COLO829 (cell line): ENCODE measurements at places on chromosomes 4 and X.

- DNase-seq = no peak
Measured at GRCh38 chr4:128362760-128363159, 75.1 kb upstream of the PGRMC2 start.

GRCh38 chrX:70755850-70756249 lies 152.7 kb downstream of the TEX11 start:
- no peak for DNase-seq

DNA sequence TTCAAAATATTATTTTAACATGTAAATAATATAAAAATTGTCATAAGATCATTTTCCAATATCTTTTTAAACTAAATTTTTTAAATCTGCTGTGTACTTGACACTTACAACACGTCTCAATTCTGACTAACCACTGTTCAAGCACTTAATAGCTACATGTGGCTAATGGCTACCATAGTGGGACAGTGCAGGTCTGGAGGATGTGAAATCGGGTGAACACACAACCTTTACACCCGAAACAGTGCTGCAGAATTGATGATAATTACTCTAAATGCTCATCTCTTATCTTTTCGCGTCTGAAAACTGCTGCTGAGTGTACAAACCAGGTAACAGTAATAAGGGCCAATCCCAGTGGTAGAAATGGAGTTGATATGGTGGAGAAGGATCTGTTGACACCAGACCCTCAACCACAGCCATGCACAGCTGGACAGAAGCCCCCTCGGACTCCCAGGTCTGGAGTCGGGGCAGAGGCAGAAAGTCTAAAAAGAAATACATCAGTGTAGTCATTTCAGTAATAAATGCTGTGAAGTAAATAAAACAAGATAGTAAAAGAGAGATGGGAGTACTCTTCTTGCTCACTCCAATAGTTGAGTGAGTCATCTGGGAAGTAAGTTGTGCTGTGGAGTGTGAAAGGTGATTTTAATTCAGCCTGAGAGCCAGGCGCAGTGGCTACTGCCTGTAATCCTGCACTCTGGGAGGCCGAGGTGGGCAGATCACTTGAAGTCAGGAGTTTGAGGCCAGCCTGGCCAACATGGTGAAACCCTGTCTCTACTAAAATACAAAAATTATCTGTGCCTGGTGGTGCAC lies 150.0 kb downstream of the CBR4 start:
- no peak for DNase-seq

DNA sequence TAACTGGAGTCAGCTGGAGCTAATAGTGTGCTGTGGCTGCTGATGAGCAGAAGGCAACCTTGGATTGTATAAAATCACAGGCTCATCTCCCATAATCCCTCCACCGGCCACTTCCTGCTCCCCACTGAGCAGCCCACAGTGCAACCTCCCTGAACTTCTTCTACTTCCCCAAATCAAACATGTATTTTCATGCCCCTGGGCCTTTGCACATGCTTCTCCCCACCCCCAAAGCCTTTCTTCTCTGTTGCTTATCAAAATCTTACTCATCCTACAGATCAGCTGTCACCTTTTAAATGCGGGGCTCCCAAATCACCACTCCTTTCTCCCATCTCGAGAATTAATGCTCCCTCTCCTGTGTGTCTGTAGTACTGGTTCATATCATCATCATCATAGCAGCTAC lies 35.8 kb downstream of the RHOH start:
- no peak for DNase-seq

- no peak for DNase-seq
Measured at GRCh38 chr4:20490734-20491133, 209.5 kb upstream of the PACRGL start.

DNA sequence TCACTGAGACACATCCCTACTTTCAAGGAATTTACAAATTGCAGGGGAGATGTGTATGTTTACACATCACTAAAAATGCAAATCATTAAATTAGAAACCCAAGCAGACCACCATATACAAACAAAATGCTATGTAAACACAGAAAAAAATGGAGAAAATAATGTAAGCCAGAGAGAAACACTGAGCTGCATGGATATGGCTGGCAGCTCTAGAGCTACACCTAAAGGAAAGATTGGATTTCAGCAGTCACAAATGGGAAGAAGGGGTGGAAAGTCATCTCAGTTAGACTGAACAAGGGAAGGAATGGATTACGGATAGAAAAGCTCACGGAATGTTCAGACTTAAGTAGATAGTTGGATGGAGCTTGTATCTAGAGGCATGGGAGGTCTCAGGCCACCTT lies 186.3 kb downstream of the MOSPD2 start:
- peak; percentile 3 for DNase-seq

DNA sequence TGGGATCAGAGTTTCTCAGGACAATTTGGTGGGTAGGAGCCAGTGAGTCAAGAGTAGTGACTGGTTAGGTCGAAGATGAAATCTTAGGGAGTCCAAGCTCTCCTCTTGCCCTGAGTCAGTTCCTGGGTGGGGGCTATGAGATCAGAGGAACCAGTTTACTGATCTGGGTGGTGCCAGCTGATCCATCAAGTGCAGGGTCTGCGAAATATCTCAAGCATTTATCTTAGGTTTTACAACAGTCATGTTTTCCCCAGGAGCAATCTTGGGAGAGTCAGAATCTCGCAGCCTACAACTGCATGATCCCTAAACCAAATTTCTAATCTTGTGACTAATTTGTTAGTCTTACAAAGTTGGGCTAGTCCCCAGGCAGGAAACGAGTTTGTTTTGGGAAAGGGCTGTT lies 1833.2 kb upstream of the PCDH7 start:
- no peak for DNase-seq

DNA sequence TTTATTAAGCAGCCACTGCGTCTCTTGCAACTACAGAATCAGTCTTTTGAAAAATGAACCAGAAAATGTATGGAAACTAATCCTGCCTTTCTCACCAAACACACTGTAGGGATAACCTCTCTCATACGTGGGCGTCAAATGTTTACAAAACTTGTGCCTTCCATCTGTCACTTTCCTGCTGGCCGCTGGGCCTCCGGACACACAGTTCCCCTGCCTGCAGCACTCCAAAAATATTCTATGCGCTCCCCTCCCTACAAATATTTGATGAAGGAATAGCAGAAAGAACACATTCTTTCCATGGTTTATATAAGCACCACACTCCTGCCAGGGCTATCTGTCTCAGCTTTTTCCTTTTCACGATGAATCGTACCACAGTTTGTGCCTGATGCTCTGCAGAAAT lies 14.9 kb upstream of the CYTL1 start:
- DNase-seq = no peak

GRCh38 chrX:12956704-12957534 lies 18.0 kb upstream of the TMSB4X start:
- peak; percentile 48 for DNase-seq

DNA sequence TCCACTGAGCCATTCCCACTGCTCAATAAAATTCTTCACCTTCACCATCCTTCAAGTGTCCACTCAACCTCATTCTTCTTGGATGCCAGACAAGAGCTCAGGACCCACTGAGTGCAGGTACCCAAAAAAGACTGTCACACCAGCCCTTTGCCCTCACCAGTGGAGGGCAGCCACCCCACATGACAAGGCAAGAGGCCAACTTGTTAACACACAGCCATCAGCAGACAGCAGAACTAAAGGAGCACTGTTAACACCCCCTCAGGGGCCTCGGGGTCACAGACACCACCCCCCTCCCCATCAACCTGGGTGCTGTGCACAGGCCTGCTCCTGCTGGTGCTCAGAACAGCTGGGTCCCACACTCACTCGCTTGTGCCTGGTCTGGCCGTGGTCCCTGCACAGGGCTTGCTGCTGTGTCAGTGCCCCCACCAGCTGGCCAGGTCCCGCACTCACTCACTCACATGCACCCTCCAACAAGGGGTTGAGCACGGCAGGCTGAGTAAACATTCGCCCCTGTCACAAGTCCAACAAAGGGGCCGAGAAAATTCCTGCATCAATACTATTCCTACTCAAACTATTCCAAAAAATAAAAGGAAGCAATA lies 54.1 kb downstream of the ATRX start:
- DNase-seq = no peak

DNA sequence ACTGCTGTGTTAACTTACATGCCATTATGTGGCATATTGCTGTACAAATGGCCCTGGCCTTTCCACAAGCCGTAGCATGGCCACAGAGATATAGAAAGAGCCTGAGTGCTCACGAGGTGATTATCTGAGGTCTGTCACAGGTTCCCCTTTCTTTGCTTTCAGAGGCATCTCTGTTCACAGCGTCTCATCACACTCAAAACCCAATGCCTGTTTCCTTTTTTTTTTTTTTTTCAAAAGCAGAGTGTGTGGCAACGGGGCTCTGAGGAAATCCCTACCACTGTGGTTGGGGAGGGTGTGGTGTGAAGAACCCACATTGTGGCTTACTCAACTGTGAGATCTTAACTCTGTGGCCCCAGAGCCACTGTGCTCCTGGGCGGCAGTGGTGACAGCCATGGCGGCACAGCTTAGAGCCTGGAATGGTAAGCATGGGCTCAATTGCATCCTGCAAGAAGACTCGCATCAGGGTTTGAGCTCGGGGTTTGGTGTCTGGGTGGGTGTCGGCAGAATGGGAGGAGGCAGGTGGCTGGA lies 30.8 kb downstream of the RTL5 start:
- DNase-seq = no peak

DNA sequence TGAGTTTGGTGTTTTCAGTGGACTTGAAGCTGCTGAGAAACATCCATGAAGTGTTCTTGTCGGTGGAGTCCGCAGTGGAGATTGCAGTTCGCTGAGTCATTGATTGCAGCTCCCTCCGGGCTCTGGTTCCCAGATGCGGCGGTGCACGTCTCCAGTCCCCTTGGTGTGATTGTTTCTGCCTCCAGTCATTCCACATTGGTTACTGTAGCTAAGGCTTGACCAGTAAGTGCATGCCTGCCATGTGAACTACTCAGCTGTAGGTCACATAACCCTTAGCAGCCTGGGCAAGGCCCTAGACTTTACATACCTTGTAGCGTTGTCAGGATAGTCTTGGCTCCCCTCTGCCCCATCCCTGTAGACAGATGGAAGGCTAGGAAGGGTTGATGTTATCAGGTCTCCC lies 53.8 kb upstream of the CLCN4 start:
- DNase-seq = no peak

DNA sequence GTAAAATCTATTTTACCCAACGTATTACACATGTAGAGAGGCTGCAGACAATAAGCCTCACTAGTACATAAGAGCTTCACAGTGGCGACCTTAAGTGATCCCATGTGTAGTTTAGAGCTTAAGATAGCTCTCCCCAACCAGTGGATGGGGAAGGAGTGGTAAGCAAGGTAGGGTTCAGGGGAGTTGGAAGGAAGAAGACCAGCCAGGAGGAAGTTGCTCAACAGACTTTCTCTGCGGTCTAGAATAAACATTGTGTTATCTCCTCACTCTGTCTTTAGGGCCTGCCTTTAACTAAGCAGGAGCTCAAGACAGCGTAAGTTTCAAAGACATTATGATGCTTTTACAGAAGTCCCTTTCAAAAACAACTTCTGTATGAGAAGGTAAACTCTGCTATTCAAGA lies 16.8 kb downstream of the MEPE start:
- no peak for DNase-seq

GRCh38 chr4:4762909-4763821 lies 96.3 kb upstream of the MSX1 start:
- DNase-seq = no peak

GRCh38 chrX:50586980-50587379 lies 116.4 kb upstream of the DGKK start:
- no peak for DNase-seq

GRCh38 chrX:22922961-22923360 lies 76.8 kb upstream of the DDX53 start:
- no peak for DNase-seq

GRCh38 chr4:2044542-2045517 lies 14.3 kb upstream of the NAT8L start:
- DNase-seq = no peak

GRCh38 chr4:161585011-161585410 lies 578.8 kb downstream of the FSTL5 start:
- DNase-seq = no peak

- DNase-seq = no peak
Measured at GRCh38 chr4:48133669-48134068, 381 bp downstream of the TXK start.

GRCh38 chrX:23616361-23616760 lies 50.9 kb upstream of the PRDX4 start:
- peak; percentile 39 for DNase-seq

DNA sequence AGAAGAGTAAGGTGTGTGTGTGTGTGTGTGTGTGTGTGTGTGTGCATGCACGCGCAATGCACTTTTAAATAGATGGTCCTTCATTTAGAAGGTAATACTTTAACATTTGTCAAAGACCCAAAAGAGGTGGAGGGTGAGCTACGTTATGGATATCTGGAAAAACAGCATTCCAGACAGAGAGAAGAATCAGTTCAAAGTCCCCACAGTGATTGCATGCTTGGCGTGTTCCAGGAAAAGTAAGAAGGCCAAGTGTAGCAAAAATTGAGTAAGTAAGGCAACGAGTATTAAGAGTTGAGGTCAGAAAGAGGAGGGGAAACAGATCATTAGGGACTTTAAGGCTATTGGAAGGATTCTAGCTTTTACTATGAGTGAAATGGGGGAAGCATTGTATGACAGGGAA lies 21.9 kb upstream of the GABRE start:
- no peak for DNase-seq

- no peak for DNase-seq
Measured at GRCh38 chr4:82430964-82431745, 765 bp downstream of the ENOPH1 start.

DNA sequence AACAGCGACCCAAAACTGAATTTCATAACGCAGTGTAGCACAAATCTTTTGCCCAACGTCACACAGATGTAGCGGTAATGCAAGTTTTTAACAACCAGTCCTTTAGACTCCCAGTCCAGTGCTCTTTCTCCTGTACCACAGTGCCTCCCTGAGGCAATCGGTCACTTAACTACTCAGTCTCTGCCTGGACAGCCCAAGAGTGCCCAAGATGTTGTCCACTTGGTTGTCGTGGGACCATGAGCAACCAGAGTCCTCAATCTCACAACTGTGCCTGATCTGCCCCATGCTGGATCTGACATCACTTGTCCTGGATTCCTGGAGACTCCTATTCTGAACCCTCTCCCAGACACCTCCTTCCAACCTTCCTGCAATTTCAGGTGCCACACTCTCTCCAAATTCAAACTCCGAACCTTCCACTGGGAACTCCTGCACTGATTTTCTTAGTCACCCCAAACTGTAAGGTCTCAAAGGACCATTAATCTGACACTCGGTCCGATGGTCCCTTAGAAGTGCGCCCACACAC lies 702 bp downstream of the MMGT1 start:
- no peak for DNase-seq
